NCI-H1105 (cell line): ENCODE measurements at places on chromosomes 12 and 14.

DNA sequence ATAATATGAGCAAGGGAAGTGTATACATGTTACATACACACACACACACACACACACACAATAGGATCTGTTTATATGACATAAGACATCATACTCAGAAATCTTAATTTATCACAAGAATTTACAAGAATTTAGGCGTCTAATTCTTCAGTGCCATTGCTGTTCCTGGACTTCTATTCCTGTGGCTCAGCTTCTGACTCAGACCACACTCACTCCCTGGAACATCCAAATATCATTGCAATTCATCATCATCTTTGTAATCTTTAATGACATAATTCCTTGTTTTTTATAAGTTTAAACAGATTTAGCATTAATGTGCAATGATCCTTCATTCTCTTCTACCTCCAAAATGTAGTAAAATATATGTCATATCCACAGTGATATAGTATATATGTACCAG lies 544.2 kb downstream of the FOXG1 start:
- no peak for DNase-seq

- DNase-seq: no peak
These were observed 37.8 kb downstream of the HELB start for GRCh38 chr12:66340131-66340530.

DNA sequence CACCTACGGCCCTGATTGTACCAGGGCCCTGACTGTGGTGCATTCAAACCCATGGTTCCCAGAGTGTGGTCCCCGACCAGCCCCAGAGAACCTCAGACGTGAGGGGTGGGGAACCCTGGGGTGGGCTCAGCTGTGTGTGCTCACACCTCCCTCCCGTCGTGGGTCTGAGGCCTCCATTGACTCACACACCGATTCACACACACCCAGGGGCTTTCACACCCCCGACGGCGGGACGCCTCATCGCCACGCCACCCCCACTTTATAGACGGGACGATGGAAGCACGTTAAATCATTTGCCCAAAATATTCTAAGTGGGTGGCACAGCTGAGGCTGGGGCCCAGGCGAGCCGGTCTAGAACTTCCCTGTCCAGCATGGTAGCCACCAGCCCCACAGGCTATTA lies 3.4 kb upstream of the FBRSL1 start:
- DNase-seq: no peak

- no peak for DNase-seq
These were observed 30.5 kb downstream of the CLEC2D start for GRCh38 chr12:9699898-9700605.

DNA sequence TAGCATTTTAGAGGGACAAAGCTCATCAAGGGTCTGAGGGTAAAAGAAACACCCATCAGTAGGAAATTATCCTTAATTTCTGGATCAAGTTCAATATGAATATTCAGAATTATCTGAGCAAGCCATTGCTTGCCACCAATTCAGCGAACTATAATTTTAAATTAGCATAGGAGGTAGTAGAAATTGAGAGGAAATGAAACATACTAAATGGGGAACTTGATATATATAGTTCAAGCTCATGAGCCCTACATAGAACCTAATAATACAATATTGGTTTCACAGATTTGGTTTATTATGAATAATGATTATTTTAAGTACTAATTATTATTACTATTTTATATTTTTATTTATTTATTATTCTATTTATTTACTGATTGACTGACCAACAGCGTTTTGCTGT lies 42.1 kb upstream of the GXYLT1 start:
- DNase-seq: no peak

DNA sequence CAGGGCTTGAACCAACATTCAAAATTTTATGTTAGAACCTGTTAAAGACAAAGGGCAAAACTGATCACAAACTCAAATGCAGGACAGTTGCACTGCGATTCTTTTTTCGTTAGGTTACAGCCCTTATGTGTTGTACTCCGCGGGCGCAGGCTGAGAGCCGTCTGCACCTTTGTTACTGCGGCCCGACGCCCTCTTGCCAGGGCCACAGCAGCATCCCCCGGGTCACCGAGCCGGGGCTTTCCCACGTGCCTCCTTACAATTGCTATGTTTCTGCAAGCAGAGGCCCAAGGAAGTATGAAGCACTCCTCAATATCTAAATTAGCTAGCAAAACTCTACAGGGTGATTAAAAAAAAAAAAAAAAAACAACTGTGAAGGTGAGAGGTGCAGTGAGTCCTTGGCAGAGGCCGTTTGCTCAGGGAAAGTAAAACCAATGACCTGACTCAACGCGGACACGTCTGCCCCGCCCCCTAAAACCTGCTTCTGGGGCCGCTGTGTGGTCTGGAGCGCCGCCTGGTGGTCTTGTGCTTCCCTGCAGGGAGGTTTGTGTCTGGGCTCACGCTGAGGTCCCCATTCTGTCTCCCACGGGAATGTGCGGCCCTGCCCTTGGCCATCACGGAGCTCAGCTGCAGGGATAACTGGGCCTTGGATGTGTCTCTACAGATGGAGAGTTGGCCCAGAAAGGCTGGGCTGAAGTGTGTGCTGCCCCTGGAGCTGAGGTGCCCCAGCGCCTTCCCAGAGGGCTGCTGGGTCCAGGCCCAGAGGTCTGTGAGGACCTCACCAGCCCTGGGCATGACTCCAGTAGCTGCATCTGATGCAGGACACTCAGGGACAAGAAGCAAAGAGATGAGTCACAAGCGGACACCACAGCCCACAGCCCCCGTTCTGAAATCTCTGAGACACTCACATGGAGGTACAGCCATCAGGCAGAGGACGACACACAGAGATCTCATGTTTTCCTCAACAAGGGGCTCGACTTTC lies 418.5 kb downstream of the TMEM121 start:
- peak; percentile 75 for DNase-seq

DNA sequence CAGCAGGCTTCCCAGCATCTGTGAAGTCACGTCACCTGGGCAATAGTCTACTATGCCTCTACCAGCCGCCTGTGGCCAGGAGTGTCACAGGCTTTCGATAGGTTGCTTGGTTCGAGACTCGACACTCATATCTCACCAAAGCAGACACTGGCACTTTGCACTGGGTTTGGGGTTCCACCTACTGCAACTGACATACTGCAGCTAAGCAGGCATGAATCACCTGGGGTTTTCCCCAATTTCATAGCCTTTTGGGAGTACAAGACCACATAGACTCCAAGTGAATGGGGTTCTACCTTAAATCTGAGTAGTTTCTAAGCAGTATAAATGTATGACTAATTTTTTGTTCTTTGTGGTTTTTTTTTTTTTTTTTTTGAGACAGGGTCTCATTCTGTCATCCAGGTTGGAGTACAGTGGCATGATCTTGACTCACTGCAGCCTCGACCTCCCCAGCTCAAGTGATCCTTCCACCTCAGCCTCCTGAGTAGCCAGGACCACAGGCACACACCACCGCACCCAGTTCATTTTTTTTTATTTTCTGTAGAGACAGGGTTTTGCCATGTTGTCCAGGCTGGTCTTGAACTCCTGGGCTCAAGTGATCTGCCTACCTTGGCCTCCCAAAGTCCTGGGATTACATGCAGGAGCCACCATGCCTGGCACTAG lies 32.1 kb downstream of the DMAC2L start:
- no peak for DNase-seq

GRCh38 chr14:50085570-50086320 lies 30.6 kb downstream of the VCPKMT start:
- no peak for DNase-seq

GRCh38 chr14:68944162-68944561 lies 34.9 kb downstream of the ACTN1 start:
- no peak for DNase-seq

DNA sequence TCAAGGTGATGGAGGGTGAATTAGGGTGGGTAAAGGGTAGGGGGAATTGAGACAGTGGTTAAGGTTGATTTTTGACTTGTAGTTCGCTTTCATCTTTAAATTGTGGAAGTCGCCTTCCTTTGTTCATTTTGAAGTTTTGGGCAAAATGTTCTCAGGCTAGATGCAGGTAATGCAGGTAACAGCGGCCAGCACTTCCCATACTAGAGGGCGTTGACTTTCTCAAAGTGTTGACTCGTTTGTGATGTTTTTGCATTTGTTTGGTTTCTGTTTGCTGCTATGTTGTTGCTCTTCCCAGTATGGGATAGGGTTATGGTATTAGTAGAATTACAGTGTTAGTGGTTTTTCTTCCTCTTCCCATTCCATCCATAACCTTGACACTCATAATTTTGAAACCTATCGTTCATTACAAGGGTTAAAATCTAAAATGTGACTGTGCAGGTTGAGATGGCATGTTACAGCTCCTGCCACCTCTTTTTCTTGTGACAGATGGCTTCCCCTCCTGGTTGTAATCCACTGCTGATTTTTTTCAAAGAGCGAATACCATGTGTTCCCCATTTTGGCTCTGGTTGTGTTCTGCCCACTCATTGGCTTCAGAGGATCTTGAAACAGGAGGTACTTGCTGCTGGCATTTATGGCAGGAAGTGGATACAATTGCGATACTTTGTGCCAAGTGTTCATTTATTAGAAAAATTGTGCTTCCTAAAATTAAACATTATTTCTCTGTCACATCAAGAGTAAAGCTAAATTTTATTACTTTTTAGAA lies 57.1 kb downstream of the ERC1 start:
- no peak for DNase-seq

DNA sequence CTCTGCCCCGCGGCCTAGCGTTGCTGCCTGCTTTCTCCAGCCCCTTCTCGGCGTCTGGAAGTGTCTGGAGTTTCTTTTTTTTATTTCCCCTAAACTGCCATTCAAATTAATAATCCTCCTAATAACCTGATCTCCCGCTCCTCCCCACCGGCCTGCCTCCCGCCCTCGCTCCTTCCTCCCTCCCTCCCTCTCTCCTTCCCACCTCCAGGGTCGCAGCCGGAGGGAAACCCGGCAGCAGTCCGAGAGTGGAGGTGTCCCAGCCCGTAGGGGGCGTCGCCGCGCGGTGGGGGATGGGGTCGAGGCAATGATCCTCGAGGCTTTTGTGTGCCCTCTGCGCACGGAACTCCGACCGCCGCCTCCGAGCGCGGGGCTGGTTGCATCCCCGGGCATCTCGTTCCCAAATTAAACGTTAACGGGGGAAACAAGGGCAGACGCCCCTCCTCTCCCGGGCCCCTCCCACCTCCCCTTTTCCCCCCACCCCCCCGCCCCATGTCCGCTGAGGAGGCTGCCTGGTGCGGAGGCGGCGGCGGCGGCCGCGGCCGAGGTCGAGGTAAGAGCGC lies 1.0 kb upstream of the SOCS2 start:
- DNase-seq: peak; percentile 27

DNA sequence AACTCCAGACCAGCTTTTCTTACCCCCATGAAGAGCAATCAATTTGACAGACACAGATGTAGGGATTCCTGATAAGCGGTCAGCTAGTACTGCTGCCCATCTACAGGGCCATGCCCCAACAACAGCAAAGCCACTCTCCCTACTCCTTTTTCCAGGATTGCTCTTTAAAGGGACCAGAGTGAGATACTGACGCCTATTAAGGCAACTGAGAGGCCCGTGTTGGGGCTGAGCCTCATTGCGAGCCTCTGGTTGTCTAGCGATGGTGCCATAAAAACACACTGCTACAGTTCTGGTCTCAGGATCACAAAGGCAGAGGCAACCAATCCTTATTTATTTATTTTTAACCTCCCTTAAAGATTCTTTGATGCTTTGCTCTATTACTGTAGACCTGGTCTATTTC lies 31.1 kb downstream of the AK7 start:
- no peak for DNase-seq

- DNase-seq: peak; percentile 26
These were observed 36.7 kb upstream of the FERMT2 start for GRCh38 chr14:52987514-52987913.

GRCh38 chr12:15044471-15044870 lies 71.6 kb downstream of the PDE6H start:
- no peak for DNase-seq

DNA sequence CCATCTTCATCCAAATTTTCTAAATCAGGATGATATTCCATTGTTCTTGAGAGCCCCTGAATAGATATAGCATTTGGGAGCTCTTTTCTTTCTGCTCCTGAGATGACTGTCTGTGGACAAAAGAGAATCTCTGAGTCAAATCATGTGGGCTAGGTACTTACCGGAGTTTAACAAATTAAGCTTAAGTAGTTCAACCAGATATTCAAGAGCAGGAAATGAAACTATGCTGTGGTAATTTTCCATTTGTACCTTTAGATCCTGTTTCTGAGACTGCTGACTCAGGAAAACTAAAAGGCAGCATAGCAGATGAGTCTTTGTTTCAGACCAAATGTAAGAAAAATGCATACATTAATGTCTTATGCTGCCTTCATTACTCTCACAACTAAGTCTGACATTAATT lies at the start of gene CLEC7A:
Gene CLEC7A (minus strand): TSS at position 158 of the 400 bp plus-strand sequence. CDS start 117 bp downstream, at position 41.
- DNase-seq: no peak
